ENCODE measurements at places on chromosomes 11 and 22.
A peak's percentile ranks its signal among the peaks of the same experiment; 100 is the strongest.

- peak; percentile 73 for DNase-seq
Measured at GRCh38 chr11:450809-451451, 851 bp downstream of the PTDSS2 start.

DNA sequence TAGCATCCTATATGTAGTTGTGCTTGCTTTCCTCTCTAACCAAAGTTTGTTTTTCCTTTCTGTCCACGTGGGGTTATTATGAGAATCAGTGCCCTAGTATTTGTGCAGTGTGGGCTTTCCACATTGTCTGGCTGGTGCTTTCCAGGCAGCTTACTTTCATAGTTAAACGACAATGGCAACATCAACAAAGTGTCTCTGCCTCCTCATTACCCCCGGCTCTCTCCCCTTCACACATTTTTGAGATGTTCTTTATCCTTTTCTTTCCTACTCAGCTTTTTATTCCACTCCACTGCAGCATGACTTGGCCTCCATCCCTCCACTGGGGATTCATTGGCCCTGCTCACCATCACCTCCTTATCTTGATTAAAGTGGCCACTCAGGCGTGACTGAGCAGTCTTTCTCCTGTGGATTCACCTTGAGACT is 19.1 kb downstream of the SPECC1L start:
- DNase-seq = no peak

DNA sequence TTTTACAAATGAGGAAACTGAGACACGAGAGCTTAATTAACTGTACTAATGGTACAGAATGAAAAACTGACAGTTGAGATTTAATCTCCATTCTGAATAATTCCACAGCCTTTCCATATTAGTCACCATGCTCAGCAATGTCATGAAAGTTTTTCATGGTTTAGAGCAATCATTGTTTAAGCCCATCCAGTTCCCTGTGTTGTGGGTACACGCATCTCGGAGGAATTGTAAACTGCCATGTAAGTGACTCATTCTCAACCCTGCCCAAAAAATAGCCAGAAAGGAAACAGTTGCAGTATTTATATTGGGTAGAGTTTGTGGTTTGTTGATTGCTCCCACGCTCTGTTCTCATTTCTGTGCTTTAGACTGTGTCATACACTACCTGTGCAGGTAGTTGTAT is 1790.8 kb downstream of the LRRC4C start:
- no peak for DNase-seq

DNA sequence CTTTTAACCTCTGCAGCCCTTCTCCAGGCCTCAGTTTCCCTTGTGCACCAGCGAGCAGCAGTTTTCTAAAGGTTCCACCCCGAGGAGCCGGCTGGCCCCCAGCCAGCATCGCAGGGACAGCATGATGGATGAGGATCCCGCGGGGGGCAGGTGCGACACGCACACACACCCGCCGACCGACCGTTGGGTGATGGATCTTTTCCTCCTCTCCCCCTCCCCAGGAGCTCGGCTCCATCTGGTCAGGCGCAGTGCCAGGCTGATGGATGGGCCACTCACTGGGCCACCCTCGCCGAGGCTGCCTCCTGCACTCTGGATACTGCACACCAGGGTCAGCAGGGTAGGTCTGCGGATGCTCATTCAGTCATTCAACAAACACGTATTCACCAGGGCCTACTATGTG is 12.8 kb upstream of the CABP7 start:
- no peak for DNase-seq

- DNase-seq = no peak
Measured at GRCh38 chr11:72497731-72498130, 63.4 kb upstream of the CLPB start.

DNA sequence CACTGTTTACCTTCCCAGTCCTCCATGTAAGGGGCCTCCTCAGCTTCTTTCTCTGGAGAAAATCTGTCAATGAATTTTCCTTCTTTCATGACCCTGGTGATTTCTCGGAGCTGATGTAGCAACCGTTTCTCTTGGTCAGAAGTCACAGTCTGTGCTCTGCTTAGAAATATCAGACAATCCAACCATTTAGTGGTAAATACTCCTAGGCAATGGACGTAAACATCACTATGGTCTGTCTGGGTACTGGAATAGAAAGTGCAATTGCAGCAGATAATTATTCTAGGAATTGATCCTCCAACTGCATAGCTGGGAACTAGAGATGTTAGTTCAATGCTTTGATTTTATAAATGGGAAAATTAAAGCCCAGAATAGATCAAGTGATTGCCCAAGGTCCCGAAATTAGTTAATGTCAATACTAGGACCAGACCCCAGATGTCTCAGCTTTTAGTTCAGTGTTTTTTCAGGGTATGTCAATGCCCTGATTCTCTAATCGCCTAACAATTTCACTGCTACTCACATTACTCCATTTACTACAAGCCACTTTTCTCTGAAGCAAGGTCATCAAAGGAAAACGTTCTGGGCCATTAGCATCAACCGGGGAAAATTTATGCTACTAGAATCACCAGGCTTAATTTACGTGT is 42.1 kb downstream of the RIC3 start:
- no peak for DNase-seq

GRCh38 chr22:46389081-46389480 is 53.6 kb downstream of the TRMU start:
- DNase-seq = no peak

GRCh38 chr11:116881143-116881542 is 43.7 kb upstream of the APOA1 start:
- no peak for DNase-seq

DNA sequence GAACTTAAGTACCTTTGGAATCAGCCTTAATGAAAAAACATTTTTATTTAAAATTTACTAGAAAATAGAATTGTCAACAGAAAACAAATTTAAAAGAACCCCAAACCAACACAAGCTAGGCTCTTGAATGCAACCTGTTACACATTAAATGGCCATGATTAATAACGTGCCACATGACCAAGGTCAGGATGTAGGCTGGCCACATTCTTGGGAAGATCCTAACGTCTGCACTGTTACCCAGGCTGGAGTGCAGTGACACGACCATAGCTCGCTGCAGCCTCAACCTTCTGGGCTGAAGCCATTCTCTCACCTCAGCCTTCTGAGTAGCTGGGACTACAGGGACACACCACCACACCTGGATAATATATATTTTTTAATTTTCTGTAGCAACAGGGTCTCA is 126.4 kb upstream of the APOA1 start:
- DNase-seq = no peak

GRCh38 chr22:36737776-36738175 is 34.2 kb upstream of the CACNG2 start:
- no peak for DNase-seq

DNA sequence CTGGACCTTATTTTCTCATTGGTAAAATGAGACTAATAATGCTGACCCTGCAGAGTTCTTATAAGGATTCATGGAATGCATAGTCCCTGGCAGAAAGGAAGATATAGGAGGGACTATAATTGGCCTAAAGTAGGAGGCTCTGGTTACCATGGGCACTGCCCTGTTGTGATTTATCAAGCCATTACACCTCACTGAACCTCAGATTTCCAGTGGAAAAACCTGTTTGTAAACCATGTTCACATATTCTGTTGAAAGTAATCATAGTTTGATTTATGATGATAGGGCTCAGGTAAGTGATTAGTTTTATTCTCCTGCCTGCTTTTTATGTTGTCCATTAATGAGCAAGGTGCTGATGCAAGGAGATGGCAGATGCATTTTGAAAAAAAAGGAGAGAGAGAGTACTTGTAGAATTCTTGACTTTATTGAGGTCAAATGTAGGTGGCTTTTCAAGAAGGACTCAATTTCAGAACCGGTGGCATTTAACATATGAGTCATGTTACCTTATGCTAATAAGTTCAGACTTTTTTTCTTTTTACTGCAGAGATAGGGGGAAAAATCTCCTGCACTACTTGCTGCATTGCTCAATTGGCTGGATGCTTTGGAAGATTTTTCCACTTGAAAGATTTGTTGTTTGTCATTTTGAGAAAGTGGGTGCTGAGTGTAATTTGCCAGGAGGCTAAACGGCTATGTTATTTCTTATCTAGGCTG is 14.6 kb downstream of the NF2 start:
- no peak for DNase-seq

- no peak for DNase-seq
Measured at GRCh38 chr11:40716344-40717130, 742.9 kb downstream of the LRRC4C start.

DNA sequence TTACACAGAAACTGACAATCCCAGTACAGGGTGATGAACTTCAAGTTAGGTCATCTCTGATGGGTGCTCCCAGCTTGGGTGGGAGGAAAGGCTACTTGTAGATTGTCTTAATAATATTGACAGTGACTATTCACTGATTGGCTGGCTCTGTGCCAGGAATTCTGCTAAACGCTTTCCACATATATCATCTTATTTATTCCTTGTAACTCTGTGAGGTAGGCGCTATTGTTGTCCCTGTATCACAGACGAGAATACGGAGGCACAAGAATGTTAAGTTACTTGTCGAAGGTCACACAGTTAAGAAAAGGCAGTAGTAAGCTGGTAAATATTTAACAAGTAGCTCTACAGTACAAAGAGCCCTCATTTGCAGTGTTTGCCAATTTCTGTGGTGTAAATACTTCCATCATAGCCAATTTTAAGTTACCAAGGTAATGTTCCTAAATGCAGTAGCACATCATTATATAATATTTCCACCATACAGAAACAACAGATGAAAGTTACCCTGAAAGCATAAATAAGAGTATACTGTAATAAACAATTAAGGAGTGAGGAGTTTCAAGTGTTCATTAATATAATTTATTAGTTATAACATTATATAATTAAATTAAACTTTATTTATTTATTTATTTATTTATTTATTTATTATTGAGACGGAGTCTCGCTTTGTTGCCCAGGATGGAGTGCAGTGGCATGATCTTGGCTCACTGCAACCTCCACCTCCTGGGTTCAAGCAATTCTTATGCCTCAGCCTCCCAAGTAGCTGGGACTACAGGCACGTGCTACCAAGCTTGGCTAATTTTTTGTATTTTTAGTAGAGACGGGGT is 11.5 kb upstream of the TIMP3 start:
- DNase-seq = no peak

DNA sequence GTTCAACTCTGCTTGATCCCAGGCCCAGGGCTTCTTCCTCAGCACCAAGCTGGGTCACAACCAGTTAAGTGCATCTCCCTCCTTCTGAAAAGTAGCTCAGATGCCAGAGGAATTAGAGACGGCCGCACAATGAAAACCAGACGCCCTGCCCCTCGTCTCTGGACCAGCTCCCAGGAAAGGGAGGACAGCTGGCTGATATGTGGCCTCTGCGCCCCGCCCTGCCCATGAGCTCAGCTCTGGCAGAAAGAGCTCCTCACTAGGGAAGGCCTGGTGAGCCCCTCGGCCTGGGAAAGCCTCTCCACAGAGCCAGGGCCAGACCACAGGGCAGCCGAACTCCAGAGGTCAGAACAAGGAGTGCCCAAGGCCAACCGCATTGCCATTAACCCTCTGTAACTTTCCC is 18.1 kb upstream of the SCGB1A1 start:
- peak; percentile 94 for DNase-seq

- DNase-seq = no peak
Measured at GRCh38 chr11:77231800-77232199, 69.7 kb downstream of the GDPD4 start.

DNA sequence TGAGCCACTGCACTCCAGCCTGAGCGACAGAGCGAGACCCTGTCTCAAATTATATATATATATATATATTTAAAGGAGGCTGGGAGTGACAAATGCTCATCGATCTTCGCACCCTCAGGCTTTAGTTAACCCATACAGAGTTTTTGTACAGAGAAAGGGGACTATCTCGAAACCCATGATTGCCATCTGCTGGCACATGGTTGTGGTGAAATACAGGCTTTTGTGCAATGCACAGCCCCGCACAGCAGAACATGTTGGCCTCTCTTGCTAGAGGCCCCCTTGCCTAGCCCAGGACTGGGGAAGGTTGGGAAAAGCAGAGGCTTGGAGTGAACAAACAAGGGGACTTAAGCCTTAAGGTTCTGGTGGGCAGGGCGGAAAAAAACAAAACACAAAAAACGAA is 3.6 kb downstream of the MYBPC3 start:
- DNase-seq = no peak
